ENCODE measurements at places on chromosomes 3 and 15.

DNA sequence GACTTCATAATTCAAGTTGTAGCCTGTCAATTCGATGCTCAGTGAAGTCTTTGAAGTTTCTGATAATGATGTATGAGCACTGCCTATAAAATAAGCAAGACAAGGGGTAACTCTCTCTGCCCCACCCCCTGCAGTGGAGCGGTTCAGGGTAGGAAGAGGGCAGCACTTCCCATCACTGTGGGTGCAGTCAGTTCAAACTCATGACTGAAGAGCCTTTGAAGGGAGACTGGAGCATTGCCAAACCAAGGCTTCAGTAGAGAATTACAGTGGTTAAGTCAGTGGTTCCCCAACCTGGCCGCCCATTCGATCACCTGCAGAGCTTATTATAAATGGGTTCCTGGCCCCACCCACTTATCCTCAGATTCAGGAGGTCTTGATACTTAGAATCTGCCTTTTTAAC lies 190.6 kb downstream of the SHQ1 start:
- DNase-seq: peak; percentile 87

GRCh38 chr3:169869484-169870220 lies at the start of gene LRRC31:
TSS of gene LRRC31 (minus strand) at chr3:169869935. CDS start at chr3:169869807, 128 bp downstream.
- no peak for DNase-seq

DNA sequence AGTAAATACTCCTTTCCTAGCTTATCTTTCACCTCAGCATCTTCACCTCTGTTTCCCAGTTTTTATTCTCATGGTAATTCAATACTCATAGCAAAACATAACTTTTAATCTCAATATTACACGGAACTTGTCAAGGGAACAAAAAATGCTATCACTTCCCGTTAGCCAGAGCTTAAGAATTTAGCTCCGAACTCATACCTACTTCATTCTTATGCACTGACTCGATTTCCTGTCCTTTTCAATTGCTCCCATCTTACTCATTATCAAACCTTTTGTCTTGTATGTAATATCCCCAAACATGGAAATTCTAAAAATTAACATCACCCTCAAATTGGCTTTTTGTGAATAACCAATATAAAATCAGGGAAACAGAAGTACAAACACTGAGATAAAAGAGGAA lies 28.2 kb downstream of the MYEF2 start:
- no peak for DNase-seq

DNA sequence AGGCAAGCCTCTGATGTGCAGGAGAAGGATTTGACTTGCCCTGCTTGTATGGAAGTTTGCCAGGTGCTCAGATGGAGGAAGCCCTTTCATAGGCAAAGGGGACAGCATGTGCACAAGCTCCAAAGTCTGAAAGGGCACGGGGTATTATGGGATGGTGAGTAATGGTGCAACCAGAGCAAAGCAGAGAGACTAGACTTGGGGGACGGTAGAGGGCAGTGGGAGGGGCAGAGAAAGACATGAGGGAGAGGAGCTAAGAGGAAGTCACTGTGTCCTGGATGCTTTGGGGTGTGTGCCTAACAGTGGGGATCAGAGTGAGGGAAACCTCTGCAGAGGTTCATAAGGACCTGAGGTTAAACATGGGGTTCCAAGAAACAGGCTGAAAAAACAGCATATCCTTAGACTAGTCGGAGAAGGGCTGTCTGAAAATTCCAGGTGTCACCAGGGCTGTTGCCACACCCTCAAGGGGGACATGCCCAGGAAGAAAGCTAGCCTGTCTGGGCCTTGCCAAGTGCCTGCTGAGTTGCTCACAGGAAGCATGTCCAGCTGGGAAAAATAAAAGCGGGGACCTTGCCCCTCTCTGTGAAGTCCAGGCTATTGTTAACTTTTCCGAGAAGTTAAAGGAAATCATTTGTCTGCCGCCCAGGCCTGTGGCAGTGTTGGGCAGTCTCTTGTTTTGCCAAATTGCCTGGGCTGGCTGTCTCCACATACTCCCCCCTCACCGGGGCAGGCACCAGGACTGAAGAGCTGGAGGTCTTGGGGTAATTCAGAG lies 47.1 kb downstream of the HRH1 start:
- no peak for DNase-seq

- no peak for DNase-seq
Measured at GRCh38 chr3:118736107-118736506, 298.5 kb downstream of the IGSF11 start.

DNA sequence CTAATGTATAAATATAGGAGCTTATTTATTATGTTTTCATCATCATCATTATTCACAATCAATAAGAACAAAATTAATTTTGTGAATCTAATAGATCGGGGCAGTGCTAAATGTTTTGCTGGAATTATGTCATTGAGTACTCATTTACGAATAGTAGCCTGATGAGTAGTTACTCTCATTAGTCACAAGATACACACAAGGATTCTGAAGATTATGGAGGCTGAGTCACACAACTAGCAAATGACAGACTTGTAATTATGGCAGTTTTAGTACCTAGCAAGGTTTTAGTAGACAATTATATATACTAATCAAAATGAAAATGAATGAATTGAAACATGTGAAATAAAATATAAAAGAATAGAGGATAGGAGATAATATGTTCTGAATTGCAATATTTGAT lies 954.2 kb downstream of the CADM2 start:
- DNase-seq: no peak

GRCh38 chr3:142963234-142963515 lies 299 bp downstream of the PAQR9 start:
- no peak for DNase-seq

GRCh38 chr3:143265501-143266070 lies 146.0 kb downstream of the CHST2 start:
- no peak for DNase-seq

GRCh38 chr3:152076148-152076547 lies 192.6 kb upstream of the MBNL1 start:
- DNase-seq: no peak

- no peak for DNase-seq
Measured at GRCh38 chr15:93417631-93418030, 328.6 kb upstream of the RGMA start.

- no peak for DNase-seq
Measured at GRCh38 chr3:70245746-70246525, 66.5 kb downstream of the MDFIC2 start.

DNA sequence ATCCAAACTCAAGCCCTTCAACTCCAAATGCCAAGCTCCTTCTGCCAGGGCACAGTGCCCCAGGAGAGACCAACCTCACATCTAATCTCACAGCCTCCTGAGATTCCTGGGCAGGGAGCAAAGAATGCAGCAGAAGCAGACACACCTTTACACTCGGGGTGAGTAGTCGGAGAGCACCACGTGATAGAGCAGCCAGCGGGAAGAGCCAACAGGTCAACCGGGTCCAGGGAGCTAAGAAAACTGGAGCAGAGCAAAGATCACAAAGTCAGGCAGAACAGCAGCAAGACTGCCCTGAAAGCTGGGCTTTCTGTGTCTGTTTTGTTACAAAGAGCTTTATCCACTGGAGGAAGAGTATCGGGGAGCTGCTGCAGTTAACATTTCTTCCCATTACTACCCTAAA lies 4.2 kb downstream of the B3GALNT1 start:
- DNase-seq: no peak

DNA sequence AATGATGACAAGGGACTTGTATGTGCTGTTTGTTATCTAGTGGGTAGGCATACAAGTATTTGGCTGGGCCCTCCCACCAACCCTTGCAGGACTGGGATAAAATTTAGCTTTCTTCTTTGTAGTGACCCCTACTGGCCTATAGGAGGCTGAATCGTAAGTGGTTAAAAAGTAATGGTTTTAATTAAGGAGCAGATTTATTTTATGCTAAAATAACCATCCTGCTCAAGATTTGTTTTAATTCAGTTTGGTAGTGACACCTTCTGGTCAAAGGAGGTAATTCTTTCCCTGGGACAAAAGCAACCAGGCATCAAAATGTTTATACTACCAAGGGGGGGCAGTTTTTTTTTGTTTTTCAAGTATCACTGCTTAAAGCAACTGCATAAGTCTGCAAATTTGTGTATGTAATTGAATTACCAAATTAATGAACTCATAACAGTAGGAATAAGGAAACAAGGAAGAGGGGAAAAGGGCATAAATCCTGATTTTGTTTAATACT lies 70.7 kb downstream of the TOP2B start:
- peak; percentile 39 for DNase-seq

DNA sequence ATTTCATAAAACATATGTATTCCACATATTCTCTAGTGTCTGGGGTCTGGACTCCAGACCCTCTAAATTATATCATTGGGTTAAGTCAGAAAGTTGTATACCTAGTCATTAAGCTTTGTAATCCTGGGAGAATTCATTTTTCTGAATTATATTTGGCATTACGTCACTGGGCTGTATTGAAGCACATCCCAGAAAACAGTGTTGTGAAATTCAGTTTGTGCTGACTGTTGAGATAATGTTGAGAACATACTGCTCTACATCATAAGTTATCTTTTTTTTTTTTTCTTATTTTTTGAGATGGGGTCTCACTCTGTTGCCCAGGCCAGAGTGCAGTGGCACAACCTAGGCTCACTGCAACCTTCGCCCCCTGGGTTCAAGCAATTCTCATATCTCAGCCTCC lies 153.1 kb upstream of the STT3B start:
- no peak for DNase-seq

DNA sequence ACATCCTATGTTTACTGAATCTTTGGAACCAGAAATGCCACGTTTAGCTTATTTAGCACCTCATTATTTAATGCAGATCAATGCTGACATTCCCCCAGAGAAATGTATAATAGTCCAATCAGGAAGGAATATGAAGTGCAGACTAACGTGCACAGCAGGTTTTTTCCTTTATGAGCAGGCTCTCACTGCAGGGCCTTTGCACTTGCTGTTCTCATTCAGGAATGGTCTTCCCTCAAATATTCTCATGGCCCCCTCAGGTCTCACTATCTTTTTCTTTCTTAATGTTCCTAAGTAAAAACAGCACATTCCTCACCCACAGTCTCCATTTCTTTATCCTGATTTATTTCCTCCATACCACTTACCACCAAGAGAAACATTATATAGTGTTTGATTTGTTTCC lies 174.6 kb downstream of the FOXP1 start:
- DNase-seq: no peak

DNA sequence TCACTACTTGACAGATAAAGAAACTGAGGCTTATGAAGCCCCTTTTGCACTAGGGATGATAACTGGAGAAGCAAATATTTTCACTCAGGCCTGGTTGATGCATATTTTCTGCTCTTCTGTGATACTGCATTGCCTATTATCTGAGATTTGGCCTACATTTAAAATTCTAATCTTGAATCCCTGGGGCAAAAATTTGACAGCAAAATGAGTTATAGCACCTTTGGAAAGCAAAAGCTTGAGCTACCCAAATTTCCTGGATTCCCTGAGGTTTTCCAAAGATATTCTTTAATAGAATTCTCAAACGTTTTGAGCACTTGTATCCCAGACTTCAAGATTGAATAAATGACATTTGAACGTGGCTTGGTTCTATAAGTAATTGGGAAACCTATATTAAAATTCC lies 86.1 kb downstream of the NAALADL2 start:
- no peak for DNase-seq

GRCh38 chr3:42935472-42935871 lies 29.5 kb downstream of the ZNF662 start:
- no peak for DNase-seq

DNA sequence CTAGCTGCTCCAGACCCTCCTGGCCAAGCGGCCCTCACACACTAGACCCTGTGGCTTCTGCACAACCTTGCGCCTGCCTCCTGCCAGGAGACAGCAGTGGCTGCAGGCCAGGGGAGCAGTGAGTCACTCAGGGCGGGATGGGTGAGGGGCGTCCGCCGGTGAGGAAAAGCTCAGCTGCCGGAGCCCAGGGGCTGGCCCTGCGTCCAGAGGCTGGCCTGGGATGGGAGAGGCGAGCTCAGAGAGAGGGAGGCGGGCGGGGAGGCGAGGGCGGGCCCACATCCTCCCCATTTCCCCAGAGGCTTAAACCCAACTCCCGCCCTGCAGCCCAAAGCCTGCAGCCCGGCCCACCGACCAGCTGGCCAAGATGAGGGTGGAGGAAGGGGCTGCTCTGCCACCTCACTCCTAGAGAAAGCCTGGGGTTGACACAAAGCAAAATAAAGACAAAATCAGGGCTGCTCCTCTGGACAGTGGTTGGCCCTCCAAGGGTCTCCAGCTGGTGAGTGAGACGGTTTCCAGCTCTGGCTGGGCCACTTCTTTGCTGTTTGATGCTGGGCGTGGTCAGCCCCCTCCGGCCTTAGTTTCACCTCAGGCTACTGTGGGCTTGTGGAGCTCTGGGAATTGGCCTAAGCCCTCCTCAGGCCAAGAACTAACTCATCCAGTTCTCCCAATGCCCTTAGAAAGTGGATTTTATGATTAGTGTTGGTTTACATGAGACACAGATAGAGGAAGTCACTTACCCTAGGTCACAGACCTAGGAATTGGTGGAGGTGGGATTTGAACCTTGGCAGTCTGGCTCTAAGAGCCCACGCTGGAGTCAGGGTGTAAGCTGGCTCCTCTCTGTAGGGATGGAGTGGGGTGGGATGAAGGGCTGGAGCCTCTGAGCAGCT lies 50.6 kb downstream of the IQSEC1 start:
- no peak for DNase-seq

- DNase-seq: no peak
Measured at GRCh38 chr3:94862703-94863102, 799.8 kb downstream of the NSUN3 start.

DNA sequence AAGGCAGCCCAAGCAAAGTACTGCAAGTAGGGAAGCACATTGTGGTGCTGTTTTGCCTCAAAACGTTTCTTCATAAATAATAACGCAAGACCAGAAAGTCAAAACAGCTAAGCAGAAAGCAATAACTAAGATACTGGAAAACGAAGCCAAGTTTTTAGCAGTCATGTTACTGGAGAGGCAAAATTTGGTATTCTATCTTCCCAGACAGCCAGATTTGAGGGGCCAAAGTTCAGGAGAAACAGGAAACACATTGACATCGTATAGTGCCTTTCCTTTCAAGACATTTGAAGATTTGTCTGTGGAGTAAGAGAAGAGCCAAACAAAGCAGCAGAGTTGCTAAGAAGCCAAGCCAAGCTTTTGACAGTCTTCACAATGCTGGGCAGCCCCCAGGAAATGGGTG lies 843.6 kb upstream of the NECTIN3 start:
- no peak for DNase-seq

- DNase-seq: peak; percentile 54
Measured at GRCh38 chr3:129606636-129607390, at the start of gene PLXND1. TSS of gene PLXND1 (minus strand) at chr3:129606676. CDS start at chr3:129606639, 37 bp downstream.

- no peak for DNase-seq
Measured at GRCh38 chr3:159861369-159861987, 127.2 kb upstream of the IL12A start.

DNA sequence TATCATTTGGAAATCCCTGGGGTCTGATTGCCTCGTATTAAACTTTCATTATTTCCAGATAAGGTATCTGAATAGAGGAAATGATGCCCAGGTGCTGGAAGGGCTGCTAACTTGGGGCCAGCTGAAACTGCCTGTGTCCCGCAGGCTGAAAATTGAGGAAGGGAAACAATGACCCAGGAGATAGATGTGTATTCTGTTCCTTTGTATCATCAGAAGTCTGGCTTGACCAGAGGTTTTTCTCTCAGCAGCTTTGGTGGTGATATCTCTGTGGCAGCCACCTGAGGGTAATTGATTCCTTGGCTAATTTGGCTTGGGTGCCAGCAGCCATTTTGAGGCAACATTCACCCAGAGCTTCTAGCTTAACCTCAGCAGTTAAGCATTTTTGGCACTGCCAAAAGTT lies 90.0 kb upstream of the STT3B start:
- no peak for DNase-seq

GRCh38 chr3:56971816-56972215 lies 88.6 kb upstream of the SPATA12 start:
- DNase-seq: no peak
